T-cell (primary cell): ENCODE measurements at places on chromosomes 11 and 22. TPM values are rescaled to one million over a fixed set of nuclear protein-coding genes. Genes with fewer than 3 reads are reported as not detected.

- no peak overlapping the region for H3K4me3 ChIP-seq
- no peaks in the 10 kb centered on the region for H3K27me3 ChIP-seq
- H3K27ac ChIP-seq: no peak overlapping the region
- no peaks in the 10 kb centered on the region for H3K36me3 ChIP-seq
- no peak for DNase-seq
- no peaks in the 10 kb centered on the region for H3K4me1 ChIP-seq
Measured at GRCh38 chr11:67076202-67076601, 19.6 kb downstream of the RHOD start.

DNA sequence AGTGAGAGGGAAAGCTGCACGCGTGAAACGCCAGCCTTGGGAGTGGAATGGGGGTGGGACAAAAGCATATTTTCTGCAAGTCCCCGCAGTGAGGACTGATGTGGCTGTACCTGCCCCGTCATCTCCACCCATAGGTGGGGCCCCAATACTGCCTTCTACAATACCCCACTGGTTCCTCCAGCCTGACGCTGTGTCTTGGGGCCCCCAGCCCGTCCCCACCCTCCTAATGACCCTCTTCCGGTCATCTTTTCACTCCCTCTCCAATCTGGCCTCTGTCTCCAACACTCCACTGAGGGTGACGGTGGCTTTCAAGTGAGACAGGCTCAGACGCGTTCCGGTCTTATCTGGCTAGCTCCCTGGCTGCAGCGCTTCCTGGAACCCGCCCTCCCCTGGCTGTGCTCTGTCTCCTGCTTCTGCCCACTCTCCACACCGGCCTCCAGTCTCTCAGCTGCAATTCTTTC lies 104.2 kb downstream of the MICAL3 start:
- no peaks in the 10 kb centered on the region for H3K4me1 ChIP-seq
- H3K4me3 ChIP-seq: no peak overlapping the region
- H3K27me3 ChIP-seq: no peaks in the 10 kb centered on the region
- no peak overlapping the region for H3K27ac ChIP-seq

GRCh38 chr11:18669711-18670110 lies 28.9 kb upstream of the TMEM86A start:
- peaks cover 19% of the 10 kb centered on the region for H3K4me1 ChIP-seq
- peak overlapping the region; percentile 7 for H3K27ac ChIP-seq
- H3K4me3 ChIP-seq: no peak overlapping the region
- H3K36me3 ChIP-seq: no peaks in the 10 kb centered on the region

DNA sequence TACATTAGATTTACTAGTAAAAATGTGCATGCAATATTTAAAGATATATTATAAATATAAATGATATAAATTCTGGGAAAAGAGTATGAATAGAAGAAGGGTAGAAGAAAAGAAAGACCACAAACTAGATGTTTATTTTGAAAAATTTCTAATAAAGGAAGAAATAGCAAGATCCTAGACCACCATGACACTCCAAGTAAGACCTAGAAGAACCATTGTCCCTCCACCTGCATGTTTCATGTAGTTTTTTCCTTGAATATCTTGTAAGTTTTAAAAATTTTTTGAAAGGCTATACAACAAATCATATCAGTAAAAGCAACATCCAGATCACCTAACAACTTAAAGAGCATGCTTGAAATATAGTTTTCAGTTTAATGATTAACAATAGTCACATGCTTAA lies 46.8 kb downstream of the ARHGAP32 start:
- H3K27me3 ChIP-seq: no peaks in the 10 kb centered on the region
- H3K36me3 ChIP-seq: no peaks in the 10 kb centered on the region
- no peak overlapping the region for H3K27ac ChIP-seq
- H3K4me3 ChIP-seq: no peak overlapping the region

GRCh38 chr11:15471895-15472799 lies 357.4 kb downstream of the INSC start:
- no peak overlapping the region for H3K27ac ChIP-seq
- no peak for DNase-seq
- H3K4me1 ChIP-seq: no peaks in the 10 kb centered on the region
- H3K4me3 ChIP-seq: no peak overlapping the region
- no peaks in the 10 kb centered on the region for H3K27me3 ChIP-seq
- no peaks in the 10 kb centered on the region for H3K36me3 ChIP-seq

GRCh38 chr11:58494101-58494500 lies 13.8 kb downstream of the OR5B21 start:
- H3K27ac ChIP-seq: no peak overlapping the region
- H3K27me3 ChIP-seq: peaks cover 3% of the 10 kb centered on the region
- no peak overlapping the region for H3K4me3 ChIP-seq

DNA sequence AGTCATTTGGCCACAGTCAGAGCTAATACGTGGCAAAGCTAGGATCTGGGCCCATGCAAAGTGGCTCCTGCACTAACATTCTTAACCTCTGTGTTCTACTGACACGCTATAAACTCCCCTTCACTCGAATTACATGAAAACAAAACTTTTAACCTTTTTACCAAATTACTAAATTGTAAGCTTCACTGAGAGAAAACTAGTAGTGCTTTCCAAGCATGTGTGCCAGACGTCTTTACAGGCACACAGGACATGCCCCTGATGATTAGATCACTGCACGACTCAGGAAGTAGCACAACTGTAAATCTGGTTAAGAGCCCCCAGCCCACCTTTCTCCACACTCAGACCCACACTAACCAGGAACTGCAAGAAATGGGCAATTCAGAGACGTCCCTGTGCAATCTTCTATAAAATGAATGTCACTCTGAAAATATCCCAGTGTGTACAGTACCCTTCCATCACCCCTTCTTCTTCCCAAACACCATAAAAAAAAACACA lies 16.1 kb downstream of the PHF21A start:
- H3K36me3 ChIP-seq: no peaks in the 10 kb centered on the region
- DNase-seq: no peak
- no peak overlapping the region for H3K4me3 ChIP-seq
- H3K4me1 ChIP-seq: peaks cover 13% of the 10 kb centered on the region
- H3K27me3 ChIP-seq: no peaks in the 10 kb centered on the region
- no peak overlapping the region for H3K27ac ChIP-seq

GRCh38 chr11:59267196-59267595 lies 54.5 kb upstream of the MPEG1 start:
- no peaks in the 10 kb centered on the region for H3K36me3 ChIP-seq
- H3K4me3 ChIP-seq: no peak overlapping the region
- no peaks in the 10 kb centered on the region for H3K4me1 ChIP-seq
- H3K27me3 ChIP-seq: peaks cover 6% of the 10 kb centered on the region
- H3K27ac ChIP-seq: no peak overlapping the region

DNA sequence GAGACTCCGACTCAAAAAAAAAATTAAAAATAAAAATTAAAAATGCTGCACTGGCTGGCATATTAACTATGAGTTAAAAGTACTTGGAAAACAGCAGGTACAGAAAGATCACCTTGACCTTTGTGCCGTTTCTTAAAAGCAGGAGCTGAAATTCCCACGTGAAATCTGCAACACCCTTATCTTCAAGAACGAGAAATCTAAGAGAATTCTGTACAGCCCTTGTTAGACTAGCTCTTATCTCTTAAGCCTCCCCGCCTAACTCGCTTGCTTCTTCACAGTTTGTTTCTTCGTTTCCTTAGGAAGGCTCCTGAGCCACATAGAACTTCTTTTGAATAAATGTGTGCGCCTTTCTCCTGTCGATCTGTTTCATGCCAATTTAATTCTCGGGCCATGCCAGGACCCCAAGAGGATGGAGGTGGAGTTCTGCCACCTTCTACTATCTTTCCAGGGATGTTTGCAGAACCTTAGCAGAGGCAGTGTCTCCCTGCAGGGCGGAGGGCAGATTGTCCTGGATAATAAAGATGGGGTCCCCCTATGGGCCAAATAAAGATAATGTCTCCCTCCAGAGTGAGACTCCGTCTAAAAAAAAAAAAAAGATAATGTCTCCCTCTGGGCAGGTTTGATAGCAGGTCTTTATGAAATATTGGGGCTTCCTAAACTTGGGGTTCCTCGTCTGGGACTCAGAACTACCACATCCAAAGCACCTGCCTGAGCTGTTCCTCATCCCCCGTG lies 27.4 kb upstream of the SYT8 start:
- H3K4me1 ChIP-seq: no peaks in the 10 kb centered on the region
- no peak overlapping the region for H3K27ac ChIP-seq
- DNase-seq: no peak
- no peak overlapping the region for H3K4me3 ChIP-seq

- H3K27me3 ChIP-seq: no peaks in the 10 kb centered on the region
- no peak overlapping the region for H3K4me3 ChIP-seq
- no peak for DNase-seq
- no peaks in the 10 kb centered on the region for H3K4me1 ChIP-seq
- H3K27ac ChIP-seq: no peak overlapping the region
- H3K36me3 ChIP-seq: no peaks in the 10 kb centered on the region
Measured at GRCh38 chr22:26983311-26983710, 325.9 kb downstream of the MIAT start.

The DDI1 gene
- not detected for total RNA-seq

The SLC29A2 gene
- total RNA-seq: 14.7 TPM
